ENCODE measurements at places on chromosomes 5 and 9.

DNA sequence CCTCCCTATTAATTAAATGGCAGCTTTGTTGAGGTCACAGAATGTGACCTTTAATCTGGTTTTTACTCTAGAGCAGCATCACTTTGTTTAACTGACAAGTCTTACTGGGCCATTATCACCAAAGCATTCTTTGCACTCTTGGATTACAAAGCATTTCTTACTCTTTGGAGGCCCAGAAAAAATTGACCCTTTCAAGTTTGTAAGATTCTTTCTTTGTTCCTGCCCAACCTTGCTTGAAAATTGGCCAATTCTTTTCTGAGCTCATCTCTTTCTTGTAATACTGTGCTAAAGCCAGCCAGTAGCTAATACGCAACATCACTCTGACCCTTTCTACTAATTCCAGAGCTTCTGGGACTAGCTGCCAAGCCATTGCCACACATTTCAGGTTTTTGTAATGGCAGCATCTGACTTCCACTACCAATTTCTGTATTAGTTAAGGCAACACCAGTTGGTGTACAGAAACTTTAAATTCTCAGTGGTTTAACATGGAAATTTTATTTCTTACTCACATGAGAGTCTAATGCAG lies 131.6 kb downstream of the PRDM6 start:
- no peak for DNase-seq

DNA sequence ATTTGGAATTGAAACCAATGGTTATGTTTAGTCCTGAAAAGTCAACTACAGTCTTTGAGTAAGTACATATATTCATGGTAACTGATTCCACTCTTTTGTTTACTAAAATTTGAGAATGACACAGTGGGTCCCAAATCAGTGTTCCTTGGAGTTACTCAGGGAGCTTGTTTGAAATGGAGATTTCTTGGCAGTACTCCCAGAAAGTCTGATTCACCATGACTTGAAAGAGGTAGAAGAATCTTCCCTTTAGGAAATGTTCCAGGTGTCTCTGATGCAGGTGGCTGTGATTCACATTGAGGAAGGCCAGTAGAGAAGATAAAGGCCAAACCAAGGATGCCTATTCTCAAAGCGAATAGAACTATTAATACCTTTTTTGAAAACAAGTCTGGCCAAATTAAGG lies 1078.3 kb downstream of the CDH12 start:
- DNase-seq: peak; percentile 35

DNA sequence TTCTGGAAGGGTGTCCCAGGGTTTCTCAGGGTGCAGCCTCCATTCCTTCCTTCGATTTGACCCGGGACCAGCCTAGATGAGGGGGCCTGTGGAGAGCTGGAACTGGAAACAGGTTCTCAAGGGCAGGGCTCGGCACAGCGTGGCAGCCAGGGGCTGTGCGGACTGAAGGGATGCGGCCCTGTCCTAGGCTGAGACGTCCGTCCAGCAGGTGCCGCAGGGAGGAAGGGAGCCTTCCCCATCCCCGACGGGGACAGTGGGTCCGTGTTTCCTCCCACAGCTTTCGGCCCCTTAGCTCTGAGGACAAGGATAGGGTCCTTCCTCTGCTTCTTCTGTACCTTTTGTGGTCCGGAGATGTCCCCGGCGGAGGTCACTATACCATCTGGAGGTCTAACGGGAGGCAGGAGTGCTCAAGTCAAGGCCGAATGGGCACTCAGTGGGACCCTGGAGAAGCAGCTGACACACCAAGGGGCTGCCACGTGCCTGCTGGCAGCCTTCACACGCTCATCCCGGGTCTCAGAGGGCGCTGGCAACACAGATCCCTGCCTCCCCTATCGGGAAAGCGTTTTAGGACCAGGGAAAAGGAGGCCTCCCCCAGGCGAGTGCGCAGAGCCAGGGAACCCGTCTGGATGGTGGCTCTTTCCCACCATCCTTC lies 49.9 kb downstream of the USP20 start:
- no peak for DNase-seq

- peak; percentile 83 for DNase-seq
Observed at GRCh38 chr5:113574417-113574816, 60.9 kb downstream of the YTHDC2 start.

DNA sequence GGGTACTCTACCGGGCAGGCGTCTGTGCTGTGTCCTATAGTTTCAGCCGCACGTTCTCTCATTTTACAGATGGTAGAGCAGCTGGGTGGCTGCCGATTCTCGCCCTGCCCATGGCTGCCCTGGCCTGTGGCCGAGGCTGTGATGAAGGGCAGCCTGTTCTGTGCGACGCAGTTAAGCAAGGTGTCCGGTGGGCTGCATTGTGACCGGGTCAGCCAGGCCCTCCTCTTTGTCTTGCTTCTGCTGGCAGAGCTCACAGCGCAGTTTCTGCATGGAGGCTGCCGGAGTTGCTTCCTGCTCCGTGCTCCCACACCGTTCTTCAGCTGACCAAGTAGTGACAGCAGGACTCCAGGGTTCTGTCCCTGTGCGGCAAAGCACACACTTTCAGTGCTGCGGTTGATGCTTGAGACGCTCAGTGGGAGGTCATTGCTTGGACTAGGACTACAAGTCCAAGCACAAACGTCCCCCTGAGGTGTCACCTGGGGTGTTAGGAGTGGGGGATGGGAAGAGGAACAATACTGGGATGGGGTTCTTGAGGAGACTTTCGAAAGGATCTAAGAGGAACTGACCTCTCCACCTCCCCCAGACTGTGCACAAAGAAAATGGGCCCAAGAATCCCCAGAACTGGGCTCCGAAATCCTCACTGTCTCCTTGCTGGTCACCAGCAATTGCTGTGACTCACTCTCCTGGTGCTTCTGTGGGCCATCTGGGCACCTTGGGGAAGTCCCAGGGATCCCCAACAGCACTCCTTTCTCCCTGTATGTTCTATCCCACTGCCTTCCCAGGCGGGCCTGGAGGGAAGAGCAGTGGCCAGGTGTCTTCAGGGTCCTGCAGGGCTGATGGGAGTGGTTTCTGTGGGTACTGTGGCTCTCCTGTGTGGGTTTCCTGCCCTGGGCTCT lies 58.2 kb downstream of the GADD45G start:
- no peak for DNase-seq
